CD4-positive, alpha-beta T cell treated with Interleukin-21 for 1 hour (primary cell): ENCODE measurements at places on chromosomes 5 and 9.

DNA sequence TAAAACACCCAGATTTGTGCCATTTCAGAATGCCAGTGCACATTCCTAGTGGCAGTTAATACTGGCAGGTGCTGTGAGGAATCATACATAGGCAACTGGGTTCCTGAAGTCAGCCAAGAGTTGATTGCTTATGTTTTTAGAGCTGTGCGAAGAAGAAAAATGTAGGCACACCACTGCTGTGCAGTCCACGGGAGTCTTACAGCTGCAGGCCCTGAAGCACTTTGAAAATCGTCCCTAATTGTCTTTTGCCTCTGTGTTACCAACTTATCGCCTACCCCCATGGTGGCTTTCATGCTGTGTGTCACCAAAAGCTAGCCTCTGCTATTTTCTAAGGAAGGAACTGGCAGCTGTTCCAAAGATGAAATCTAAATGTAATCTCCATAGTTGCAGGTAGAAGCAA lies 263.9 kb downstream of the ARRDC3 start:
- no peak for DNase-seq

DNA sequence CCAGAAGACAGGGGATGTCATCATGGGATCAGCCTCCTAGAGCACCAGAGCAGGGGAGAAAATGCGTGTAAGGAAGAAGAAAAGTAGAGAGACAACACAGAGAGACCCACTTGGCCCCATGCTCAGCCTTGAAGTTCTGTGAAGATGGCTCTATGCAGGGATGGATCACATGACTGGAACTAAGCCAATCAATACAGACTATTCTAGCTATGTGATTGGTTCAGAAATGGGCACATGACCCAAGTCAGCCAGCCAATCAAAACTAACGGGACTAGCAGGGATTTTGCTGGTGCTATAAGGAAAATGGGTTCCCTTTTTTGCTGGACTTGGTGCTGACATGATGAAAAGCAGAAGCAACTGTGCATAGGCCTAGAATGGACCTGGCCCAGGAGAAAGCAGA lies 173.0 kb upstream of the TBC1D2 start:
- no peak for DNase-seq

- DNase-seq = no peak
Observed at GRCh38 chr5:150434464-150434863, 15.1 kb downstream of the RPS14 start.

- no peak for DNase-seq
Observed at GRCh38 chr9:99015890-99016289, 72.2 kb downstream of the COL15A1 start.

- DNase-seq = no peak
Observed at GRCh38 chr5:160445132-160445531, 23.5 kb downstream of the PTTG1 start.

GRCh38 chr9:121295662-121296191 lies 27.8 kb downstream of the GSN start:
- DNase-seq = no peak

DNA sequence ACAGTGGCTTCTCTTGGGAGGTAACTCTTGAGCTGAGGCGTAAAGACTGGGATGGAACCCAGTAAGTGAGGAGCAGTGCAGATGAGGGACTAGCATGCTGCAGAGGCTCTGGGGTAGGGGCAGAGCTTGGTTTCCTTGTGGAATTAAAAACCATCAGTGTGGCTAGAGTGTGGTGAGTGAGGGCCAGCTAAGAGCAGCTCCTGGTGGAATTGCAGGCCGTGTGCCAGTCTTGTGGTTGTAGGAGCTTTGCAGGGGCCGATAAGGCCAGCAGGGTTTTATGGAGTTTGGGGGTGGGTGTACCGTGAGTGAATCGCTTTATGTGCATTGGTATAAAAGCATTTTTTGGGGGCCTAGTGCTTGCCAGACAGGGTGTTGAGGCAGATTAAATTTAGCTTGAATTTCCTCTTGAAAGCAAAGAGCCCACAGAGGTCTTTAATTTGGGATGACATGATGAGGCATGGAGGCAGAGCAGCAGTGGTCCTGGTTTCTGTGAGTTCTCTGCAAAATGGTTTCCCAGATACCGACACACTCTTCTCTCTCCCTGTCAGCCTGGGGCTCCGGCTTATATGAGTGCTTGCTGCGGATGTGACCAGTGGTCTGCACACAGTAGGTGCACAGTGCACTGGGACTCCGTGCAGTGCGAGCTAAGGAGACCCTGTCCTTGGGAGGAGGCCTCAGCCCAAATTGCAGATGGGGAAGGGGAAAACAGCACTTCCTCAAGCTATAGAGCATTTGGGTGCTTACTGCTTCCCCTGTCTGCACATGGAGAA lies 176.4 kb upstream of the PITX1 start:
- DNase-seq = no peak

DNA sequence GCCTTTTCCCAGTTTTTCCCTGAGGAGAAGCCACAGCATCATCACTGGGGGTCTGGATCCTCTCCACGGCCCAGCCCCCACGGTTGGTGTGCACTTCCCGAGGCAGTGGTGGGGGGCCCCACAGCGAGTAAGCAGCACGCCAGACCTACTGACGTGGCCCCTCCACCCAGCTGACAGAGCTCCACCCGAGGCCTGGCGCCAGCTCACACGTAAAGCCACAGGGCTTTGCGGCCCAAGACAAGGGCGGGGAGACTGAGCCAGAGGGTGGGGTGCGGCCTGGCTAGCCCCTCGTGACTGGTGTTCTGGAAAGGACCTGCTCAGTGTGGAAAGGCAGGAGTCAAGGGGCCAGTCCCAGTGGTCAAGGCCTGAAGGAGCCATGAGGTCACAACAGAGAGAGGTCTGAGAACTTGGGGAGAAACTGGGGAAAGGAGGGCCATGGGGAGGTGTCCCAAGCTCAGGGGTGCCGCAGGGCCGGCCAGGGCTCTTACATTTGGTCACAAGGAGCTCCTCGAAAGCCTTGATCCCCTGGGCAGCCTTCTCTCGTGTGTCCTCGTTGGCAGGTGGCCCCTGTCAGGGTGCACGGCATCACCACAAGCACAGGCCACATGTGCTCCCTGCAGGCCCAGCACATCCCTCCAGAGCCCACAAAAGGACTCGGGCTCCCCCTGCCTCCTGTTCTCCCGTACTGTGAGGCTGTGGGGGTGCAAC lies 5.5 kb downstream of the SNAPC4 start:
- DNase-seq = no peak

GRCh38 chr5:159712672-159713071 lies 203.6 kb upstream of the ADRA1B start:
- DNase-seq = no peak

GRCh38 chr9:124384846-124385245 lies 30.4 kb downstream of the PSMB7 start:
- no peak for DNase-seq

GRCh38 chr5:80722916-80723315 lies 68.1 kb upstream of the DHFR start:
- no peak for DNase-seq
